ENCODE measurements at places on chromosomes 1 and 21. TPM values are rescaled to one million over a fixed set of nuclear protein-coding genes. Genes with fewer than 3 reads are reported as not detected.

Gene ASH1L
- polyA plus RNA-seq: 29.1 TPM

Gene LENEP
- not detected for polyA plus RNA-seq

Gene IL12RB2
- polyA plus RNA-seq: 0.53 TPM

Gene LAX1
- polyA plus RNA-seq: 46.8 TPM

Gene INKA2
- 1.3 TPM for polyA plus RNA-seq

Gene LCE4A
- polyA plus RNA-seq: not detected

Data from IgD-negative memory B cell (primary cell).